Glomerular endothelial cell (primary cell): ENCODE measurements at places on chromosomes 5 and 9.

DNA sequence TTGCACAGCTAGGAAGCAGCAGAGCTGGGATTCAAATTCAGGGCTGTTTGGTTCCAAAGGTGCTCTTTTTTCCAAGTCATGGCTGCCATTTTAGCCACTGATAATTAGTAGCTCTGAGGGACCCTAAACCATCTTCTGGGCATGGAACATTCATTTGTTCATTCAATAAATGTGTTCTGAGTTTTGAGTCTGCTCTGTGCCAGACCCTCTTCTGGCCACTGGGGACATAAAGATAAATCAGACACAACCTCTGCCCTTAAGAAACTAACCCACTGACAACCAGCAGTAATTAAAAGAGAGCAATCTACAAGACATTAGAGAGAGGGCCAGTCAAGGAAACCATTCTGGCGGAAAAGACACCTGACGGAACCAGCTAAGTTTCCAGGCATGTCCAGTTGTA is 2.0 kb upstream of the CPEB4 start:
- no peak for DNase-seq

GRCh38 chr9:86135371-86135770 is 36.0 kb upstream of the GOLM1 start:
- no peak for DNase-seq

- DNase-seq: no peak
These were observed 171.9 kb downstream of the GAPVD1 start for GRCh38 chr9:125433461-125434011.

DNA sequence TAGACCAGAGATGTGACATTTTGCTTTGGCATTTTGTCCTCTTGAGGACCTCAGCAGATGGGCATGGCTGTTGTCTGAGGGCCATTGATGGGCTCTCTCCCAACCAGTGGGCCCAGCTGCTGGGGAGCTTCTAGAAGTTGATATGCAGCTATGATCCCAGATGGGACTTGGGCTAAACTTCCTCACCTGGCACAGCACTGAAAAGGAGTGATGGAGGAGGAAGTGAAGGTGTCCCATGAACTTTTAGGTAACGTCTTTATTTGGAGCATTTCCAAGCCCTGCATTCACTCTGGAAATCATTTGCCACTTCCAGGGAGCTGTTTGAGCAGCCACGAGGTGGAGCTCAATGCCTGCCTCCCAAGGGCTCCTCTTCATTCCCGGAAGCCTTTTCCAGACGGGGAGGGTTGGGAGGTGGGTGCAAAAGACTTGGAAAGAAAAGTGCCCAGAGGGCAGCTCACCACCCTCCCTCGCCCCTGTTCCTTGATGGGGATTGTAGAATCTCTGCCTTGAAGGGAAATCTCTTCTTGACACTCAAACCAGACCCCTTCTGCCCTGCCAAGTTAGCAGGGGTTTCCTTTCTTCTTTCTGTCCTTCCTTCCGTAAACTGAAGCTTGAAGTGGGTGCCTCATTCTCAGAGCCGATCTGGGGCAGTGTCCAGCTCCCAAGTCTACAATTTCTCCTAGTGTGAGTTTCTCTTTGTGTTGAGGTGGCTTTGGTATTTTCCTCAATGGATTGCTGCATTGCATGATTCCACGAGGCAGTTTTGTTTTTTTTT is 18.1 kb upstream of the NEUROG1 start:
- DNase-seq: no peak

DNA sequence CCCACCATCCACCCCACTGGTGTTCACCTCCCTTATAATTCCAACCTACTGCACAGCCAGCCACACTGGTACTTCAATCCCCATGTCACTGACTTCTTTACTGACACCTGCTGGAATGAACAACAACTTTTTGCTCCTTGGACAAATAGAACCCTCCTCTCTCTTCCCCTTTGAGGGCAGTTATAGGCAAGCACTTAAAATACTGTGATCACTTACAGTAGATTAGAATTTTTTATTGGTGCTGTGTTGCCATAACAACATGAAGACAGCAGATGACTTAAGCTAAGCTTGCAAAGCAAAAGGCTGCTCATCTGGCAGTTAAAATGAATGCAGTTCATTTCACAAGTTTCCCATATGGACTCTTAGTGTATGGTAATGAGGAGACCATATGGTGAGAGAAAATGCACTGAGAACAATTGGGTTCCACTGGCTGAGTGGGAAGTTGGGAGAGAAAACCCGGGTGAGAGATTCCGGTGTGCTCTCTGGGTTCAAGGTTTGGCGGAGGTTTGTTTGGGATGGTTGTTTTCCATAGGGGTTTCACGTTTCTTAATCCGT is 374.3 kb downstream of the EBF1 start:
- DNase-seq: no peak
